ENCODE measurements at places on chromosomes 11 and 22.

DNA sequence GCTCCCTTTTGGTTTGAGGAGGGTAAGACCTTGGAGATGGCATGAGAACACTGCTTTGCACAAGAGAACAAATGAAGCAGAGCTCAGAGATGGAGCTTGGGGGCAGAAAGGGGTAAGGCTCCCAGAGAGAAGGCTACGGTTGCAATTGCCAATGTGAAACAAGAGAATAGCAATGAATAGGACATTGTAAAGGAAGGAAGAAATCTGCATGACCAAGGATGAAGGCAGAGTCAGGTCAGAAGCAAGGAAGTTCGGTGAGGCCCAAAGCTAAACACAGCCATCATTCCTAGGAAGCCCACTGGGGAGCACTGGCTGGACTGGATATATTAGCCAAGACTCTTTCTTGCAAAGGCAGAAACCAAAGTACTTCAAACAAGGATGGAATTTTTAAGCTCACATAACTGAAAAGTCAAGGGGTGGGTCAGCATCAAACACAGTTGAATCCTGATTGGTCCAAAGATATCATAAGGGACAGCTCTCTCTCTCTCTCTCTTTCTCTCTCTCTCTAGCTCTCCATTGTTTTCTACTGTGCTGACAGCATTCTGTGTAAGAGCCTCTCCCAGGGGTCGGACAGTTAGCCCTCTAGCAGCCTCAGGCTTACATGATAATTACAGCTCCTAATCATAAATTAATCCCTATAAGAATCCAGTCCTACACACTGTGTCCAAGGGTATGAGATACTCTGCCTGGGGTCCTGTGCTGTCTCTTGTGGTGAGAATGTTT, 484.3 kb downstream of the SOX6 start:
- DNase-seq, result no peak

DNA sequence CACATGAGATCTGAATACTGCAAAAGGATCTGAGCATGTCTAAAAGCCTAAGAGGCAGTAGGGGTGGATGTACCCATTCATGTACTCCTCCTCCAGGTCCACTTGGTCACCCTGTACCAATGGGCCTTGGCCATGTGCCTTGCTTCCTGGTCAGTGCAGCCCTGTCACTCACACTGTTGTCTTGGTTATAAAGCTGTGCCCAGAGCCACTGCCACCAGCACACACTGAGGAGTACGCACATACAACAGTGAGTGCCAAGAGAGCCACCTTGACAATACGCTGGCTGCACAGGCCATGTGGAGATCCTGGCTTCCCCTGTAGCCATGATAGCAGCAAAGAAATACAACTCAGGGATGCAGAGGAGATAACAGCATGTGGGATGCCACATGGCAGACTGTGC, 96.4 kb upstream of the LDLRAD3 start:
- no peak for DNase-seq

DNA sequence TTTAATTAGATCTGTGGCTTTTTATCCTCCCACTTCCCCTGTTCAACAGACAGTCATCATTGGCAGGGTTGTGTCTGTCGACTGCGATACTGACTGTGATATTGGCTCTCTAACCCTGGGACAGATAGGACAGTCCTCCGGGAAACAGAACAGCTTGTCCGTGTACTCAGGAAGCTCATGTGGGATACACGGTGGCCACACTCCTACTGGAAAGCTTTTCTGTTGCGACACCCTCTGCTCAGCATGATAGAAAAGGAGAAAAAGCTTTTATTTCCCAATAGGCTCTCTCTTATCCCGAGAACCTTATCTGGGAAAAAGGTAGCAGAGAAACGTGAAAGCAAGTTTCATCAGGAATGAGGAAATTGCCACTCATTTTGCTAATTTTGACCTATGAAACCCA, 60.4 kb upstream of the HSPA8 start:
- DNase-seq, result no peak

GRCh38 chr22:43828998-43829782, 17.1 kb upstream of the EFCAB6 start:
- DNase-seq, result no peak

DNA sequence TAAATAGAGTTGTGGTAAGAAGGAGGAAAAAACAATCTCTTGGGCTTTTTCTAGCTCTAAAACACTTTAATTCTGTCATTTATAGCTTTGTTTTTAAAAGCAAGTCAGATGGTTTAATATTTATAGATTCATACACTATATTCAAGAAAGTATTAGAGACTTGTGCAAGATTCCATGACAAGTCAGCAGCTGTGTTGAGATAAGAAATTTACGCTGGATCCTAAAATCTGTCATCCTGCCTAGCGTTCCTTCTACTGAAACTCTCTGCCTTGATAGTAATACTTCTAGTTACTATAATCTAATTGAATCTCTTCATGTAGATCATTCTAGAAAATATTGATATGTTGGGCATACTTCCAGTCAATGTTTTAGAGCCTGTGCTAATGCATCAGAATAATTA, 721.8 kb downstream of the CNTN5 start:
- DNase-seq, result no peak

DNA sequence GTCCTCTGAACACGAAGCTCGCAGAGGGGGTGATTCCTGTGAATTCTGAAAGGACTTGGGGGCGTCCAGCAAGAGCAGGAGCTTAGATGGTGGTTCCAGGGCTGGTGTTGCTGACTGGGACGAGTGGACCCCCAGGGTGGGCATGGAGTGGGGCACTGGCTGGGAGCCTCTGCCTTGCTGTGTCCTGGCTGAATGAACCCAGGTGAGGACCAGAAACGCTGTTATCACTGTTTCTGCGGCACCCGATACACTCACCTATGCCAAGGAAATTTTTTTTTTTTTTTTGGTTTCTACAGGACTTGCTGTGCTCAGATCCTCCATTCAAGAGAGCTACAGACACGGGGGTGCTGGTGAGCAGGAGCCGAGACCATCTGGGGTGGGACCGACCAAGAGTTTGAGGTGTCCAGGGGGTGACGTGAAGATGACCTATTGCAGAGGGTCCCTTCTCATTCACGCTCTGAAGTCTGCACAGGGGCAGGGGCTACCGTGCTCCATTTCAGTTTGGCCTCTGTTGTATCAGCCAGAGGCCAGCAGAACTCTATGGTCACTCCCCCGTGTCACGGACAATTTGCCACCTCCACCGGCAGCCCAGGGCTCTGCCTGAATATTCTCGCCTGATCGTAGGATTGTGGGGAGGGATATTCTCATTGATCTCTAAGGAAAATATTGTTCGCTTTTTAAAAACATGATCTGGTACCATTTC, 3.6 kb downstream of the SMIM38 start:
- no peak for DNase-seq

GRCh38 chr11:62976109-62976508, 8.7 kb downstream of the SLC22A6 start:
- no peak for DNase-seq

DNA sequence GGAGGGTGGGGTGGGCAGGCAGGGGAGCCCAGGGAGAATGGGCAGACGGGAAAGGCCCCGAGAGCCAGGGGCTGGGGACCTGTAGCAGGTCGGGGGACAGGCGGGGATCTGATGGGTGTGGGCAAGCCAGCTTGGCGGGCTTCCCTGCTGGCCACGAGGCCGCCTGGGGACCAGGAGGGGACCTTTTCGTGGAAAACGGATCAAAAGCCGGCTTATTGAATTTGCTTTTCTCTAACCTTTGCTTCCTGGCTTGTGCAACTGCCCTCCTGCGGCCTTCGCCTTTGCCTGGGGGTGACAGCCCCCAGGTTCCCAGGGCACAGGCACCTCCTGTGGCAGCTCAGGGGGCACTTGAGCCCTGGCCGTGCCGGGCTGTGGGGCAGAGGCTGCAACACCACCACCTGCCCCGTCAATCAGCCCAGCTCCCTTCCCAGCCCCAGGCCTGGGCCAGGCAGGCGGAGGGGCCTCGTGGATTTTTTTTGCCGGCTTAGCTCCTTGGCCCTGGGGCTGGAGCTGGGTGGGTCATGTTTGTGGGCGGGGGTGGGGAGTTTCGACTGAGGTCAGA, 41.6 kb upstream of the H19 start:
- no peak for DNase-seq

DNA sequence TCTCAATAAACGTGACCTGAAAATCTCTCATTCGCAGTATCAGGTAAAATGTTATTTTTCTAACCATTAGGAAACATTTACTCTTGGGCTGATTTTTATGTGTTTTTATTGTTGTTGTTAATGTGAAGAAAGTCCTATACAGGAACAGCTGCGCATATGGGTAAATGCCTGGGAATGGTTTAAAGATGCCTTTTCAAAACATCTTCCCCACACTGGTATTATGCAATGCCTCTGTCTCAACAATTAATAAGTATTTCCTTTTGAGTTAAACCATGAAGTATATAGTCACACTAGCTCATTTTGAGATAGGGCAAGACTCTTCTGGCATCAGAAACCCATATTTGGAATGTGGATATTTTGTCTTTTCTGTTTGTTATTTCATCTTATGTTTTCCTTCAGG, 13.7 kb upstream of the LIN7C start:
- no peak for DNase-seq

DNA sequence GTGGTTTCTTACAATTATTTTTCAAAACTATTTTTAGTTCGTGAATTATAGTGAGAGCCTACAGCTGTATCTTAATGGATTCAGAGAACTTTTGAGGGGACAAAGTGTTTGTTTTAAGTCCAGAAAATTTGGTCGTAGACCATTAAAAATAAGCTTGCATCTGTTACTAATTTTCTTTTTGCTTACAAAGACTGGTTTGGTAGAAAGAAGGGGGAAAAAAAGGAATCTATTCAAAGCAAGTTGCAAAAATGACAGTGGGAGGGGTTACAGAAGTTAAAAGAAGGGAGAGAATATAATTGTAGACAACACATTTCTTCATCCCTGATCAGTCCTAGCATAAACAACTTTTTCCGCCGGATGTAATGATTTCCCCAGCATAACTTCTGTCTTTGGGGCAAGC, 72.1 kb downstream of the AMOTL1 start:
- DNase-seq, result no peak

DNA sequence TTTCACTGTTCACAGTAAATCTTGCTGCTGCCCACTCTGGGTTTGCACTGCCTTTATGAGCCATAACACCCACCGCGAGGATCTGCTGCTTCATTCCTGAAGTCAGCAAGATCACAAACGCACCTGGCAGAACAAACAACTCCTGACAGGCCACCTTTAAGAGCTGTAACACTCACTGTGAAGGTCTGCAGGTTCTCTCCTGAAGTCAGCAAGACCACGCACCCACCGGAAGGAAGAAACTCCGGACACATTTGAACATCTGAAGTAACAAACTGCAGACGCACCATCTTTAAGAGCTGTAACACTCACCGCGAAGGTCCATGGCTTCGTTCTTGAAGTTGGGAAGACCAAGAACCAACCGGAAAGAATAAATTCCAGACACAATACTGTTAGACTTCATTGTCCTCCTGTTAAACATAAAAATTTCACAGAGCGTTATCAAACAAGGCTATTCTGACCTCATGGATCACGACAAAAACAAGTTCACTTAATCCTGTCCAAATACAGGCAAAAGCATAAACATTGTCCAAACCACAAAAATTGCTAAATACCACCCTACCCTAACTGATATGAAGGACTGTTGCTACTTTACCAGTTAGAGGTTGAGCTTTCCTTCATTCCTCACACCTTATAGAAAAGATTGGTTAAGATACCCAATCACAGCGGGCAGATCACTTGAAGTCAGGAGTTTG, 3.0 kb upstream of the CCDC117 start:
- DNase-seq, result no peak

DNA sequence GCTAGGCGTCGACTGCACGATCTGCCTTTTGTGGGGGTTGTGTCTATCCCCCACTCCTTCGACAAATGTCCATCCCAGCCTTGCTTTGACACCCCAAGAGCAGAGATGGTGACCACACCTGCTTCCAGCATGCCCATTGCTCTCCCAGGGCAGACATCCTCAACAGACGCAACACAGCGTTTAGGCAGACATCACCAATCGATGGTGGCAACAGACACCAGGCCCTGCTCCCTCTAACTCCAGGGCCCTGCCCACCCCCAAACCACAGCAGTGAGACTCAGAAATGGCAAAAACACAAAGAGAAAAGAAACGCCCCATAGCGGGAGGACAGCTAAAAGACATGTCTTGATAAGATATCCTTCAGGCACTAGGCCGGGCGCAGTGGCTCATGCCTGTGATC, 150.9 kb downstream of the CRYBB2 start:
- DNase-seq, result no peak

- DNase-seq, result no peak
These were observed 4.6 kb downstream of the APOL4 start for GRCh38 chr22:36197065-36197440.

DNA sequence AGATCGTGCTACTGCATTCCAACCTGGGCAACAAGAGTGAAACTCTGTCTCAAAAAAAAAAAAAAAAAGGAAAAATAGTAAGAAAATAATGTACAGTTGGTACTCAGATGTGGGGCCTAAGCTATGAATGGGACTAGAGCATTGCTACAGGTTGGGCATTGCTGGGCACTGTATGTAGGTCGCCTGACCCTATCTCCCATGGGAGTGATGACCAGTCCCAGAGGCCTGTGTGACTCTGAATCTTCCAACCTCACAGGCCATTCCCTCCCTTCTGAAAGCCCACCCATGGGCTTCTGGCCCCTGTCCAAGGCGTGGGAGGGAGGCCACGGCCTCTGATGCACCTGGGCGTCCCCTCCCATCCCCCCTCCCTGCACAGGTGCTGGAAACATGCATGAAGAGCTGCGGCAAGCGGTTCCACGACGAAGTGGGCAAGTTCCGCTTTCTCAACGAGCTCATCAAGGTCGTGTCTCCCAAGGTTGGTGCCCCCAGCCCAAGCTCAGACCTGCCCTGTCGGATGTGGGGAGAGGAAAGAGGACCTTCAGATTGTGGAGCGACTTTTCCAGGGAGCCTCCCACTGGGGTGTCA, 9.5 kb downstream of the GGA1 start:
- DNase-seq, result no peak

DNA sequence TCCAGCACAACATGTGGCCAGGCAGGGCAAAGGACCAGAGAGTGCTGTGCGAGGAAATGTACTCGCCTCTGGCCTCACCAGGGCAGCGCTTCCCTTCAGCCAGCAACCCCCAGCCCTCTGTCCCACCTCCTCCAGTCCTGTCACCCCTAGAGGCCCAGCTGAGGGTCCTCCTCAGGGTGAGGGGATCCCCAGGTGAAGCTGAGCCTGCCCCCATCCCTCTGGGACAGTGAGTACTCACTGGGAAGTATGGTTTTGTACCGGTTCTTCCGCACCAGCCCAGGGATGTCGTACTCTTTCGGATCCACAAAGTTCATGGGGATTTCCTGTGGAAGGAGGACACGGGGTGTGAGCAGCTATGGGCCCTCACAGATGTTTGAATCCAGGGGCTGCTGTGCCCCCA, 11.7 kb upstream of the IGSF22 start:
- no peak for DNase-seq

- DNase-seq, result no peak
These were observed 19.2 kb downstream of the EIF3M start for GRCh38 chr11:32602657-32603415.

GRCh38 chr11:95163106-95163505, 67.9 kb downstream of the SESN3 start:
- no peak for DNase-seq

DNA sequence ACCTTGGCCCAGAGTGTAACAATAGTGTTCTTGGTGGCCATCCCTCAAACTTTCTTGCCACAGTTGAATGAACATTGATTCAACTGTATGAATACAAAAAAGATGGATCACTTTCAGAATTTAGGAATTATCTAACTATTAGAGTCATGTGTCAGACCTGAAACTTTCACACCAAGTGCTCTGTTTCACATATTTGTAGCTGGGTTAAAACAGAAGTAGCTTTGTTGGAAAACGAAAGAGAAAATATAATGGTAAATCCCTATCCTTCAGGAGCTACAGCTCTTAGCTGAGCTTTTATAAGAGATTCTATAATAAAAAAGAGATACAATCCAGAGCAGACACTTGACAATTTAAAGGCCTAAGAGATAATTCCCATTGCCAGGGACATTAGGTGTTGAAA, 719.3 kb downstream of the JRKL start:
- no peak for DNase-seq
